ENCODE measurements at places on chromosomes 1 and 21. TPM values are rescaled to one million over a fixed set of nuclear protein-coding genes. Genes with fewer than 3 reads are reported as not detected.

Gene CD1B
- not detected for total RNA-seq

Gene GLMP
- 85.2 TPM for total RNA-seq

Gene LCA5L
- total RNA-seq = 0.97 TPM

Gene LMX1A
- total RNA-seq = not detected

Gene PRRX1
- total RNA-seq = 1,001 TPM

Gene GNG4
- under 0.01 TPM for total RNA-seq

Gene FMO4
- 40.0 TPM for total RNA-seq

Gene PLD5
- not detected for total RNA-seq

Gene GRIK3
- not detected for total RNA-seq

Gene ZSWIM5
- 0.49 TPM for total RNA-seq

Gene ITGB2
- total RNA-seq = 3.4 TPM

Gene LEFTY2
- not detected for total RNA-seq

Gene SLAMF6
- total RNA-seq = not detected

Gene ECM1
- total RNA-seq = 72.5 TPM

Gene C1QB
- total RNA-seq = not detected

Gene KRTAP11-1
- total RNA-seq = not detected

Gene WNT3A
- not detected for total RNA-seq

Gene TP73
- not detected for total RNA-seq

Gene AMY1B
- total RNA-seq = not detected

Gene TESK2
- 4.2 TPM for total RNA-seq

Gene NGF
- 30.6 TPM for total RNA-seq

Gene RNF223
- total RNA-seq = not detected

Gene MPZL1
- 175 TPM for total RNA-seq

Gene COL16A1
- total RNA-seq = 317 TPM

Gene TMIGD3
- total RNA-seq = not detected

Gene TNFRSF8
- total RNA-seq = not detected

Gene SLC19A2
- total RNA-seq = 5.6 TPM

Gene LORICRIN
- total RNA-seq = not detected

Gene TACSTD2
- 2.4 TPM for total RNA-seq

Gene HSD11B1
- not detected for total RNA-seq

Gene CYP4B1
- total RNA-seq = not detected

Gene MEAF6
- total RNA-seq = 59.4 TPM

Gene CDK18
- 2.6 TPM for total RNA-seq

Gene OLIG1
- total RNA-seq = not detected

Gene RYR2
- not detected for total RNA-seq

Gene TTC24
- not detected for total RNA-seq

Gene PPP1R8
- total RNA-seq = 35.4 TPM

All from hair follicle dermal papilla cell (primary cell).